Femur (tissue), 1 donor: ENCODE measurements at places on chromosomes 5 and 9.
A peak's percentile ranks its signal among the peaks of the same experiment; 100 is the strongest.

DNA sequence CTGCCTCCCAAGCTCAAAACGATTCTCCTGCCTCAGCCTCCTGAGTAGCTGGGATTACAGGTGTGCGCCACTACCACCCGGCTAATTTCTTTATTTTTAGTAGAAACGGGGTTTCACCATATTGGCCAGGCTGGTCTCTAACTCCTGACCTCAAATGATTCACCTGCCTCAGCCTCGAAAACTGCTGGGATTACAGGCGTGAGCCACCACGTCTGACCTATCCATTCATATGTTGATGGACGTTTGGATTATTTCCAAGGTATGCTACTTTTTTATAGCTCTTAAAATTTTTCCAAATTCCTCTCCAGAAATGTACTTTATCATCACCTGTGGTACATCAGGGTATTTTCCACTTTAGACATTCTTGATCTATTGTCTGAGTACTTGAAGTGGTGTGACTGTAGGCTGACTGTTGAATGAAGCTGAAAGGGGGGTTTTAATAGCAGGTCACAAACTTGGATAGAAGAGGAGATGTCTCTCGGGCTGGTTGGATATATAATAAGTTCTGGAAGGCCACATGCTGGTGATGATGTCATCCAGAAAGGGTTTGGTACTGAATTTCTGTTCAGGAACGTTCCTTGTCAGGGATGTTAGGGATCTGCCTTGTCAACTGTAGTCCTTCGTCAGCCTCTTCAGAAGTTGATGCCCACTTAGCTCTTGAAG, 7.4 kb downstream of the CTNNA1 start:
- no peak for DNase-seq

GRCh38 chr5:96699186-96699820, 37.1 kb downstream of the CAST start:
- DNase-seq = no peak

- no peak for DNase-seq
Measured at GRCh38 chr5:39452846-39453245, 28.1 kb upstream of the DAB2 start.

DNA sequence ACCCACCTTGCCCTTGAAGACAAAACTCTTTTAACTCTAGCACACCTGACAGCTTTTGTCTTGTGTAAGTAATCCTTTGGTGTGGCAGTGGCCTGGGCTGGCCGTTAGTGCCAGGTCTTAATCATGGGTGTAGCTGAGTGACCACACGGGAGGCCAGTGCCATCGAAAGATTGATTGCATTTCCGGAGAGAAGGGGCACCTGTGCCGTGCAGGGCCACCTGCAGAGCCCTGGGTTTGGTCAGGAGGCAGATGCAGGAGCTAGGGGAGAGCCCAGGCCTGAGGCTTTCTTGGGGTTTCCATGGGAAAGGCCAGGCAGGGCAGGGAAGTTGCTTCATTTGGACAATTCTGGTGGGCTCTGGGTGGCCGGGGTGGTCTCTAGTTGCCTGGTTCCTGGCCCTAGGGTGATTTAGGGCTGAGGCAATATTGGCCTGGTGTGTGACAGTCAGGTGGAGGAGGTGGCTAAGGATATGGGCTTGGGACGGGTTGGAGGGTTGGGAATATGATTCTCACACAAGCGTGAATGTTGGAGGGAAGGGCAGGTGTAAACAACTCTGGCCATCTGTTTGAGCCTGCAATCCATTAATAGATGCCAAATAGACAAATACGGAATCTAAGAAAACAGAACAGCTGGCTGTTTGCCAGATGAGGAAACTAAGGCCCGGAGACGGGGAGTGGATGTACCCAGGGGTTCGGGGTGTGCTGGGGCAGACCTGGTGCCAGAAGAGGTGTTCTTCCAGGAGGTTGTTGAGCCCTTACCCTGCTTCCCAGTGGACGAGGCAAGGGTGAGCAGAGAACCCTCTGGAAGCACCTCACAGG, 4.6 kb downstream of the DBH start:
- DNase-seq = no peak

GRCh38 chr5:125865166-125865815, 557.9 kb upstream of the GRAMD2B start:
- no peak for DNase-seq

DNA sequence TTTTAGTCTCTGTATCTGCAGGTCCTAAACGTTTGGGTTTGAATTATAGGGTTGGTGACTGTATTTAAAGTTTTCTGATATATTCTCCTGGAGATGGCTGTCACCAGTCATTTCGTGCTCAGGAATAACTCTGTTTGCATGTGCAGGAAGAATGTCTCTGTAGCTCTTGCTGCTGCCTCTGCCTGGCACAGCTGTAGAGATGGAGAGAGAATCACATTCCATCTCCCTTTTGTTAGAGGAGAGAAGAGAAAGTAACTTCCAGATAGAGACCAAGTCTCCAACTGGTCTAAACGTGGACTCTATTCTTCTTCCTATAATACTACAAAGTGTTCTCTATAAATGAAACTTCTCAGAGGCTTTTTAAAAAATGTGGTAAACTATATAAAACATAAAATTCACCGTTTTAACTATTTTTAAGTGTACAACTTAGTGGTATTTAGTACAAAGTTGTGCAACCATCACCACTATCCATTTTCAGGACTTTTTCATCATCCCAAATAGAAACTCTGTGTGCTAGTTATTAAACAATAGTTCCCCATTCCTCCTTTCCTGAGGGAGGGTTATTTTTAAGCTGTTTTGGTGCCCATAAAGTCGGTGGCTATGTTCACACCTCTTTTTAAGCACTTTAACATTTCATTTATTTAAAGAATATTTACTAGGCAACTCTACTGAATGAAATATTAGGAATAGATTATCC, 20.7 kb upstream of the STARD4 start:
- no peak for DNase-seq

- DNase-seq = no peak
Measured at GRCh38 chr5:42338136-42338535, 85.1 kb upstream of the GHR start.

GRCh38 chr9:99015890-99016289, 72.2 kb downstream of the COL15A1 start:
- DNase-seq = peak; percentile 6

- no peak for DNase-seq
Measured at GRCh38 chr5:136113606-136114005, 19.0 kb upstream of the SMAD5 start.

DNA sequence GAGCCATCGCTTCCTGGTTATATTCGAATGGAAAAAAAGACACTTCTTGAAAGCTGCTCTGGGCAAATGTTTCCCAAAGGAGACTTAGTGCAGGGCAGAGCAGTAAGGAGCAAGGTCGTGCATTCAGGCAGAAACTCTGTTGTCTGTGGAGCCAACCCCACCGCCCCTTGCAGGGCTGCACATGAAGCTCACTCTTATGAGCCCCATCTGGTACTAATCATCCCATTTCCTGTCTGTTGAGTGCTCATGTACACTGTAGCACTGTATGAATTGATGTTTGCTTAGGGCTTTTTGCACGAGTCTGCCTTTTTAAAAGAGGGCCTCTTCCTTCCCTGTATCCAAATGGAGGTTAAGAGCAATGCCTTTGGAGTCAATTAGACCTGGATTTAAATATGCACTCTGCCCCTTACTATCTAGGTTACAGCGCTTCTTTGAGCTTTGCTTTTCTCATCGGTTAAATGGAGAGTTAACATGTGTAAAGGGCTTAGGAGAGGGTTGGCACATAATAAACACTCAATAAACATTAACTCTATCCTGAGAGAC, 25.4 kb downstream of the HMHB1 start:
- DNase-seq = peak; percentile 75

DNA sequence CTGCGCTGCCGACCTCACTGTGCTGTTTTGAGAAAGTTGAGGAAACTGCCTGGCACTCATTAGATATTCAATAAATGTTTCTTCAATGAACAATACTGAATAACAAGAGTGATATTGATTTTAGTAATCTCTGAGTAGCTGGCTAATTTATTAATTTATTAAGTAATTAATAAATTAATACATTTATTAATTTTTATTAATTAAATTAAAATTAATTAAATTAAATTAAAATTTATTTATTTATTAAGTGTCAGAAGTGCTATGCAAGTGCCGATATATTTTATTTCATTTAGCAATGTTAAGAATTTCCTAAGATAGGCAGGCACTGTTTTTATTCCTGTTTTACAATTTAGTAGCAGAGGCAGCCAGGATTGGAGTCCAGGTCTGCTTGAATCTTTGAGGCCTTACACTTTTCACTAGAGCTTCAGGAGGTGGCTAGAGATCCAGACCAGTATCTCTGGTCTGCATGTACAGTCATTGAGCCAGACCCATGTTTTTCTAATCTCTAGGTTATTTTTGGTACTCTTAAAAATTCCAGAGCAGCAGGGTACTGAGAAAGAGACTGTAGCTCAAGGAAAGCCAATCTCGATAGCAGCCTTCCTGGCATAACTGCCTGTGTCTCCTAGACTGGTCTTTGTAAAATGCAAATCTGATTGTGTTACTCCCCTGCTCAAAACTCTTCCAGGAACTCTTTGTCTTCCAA, 109.2 kb downstream of the ARHGEF28 start:
- DNase-seq = no peak

DNA sequence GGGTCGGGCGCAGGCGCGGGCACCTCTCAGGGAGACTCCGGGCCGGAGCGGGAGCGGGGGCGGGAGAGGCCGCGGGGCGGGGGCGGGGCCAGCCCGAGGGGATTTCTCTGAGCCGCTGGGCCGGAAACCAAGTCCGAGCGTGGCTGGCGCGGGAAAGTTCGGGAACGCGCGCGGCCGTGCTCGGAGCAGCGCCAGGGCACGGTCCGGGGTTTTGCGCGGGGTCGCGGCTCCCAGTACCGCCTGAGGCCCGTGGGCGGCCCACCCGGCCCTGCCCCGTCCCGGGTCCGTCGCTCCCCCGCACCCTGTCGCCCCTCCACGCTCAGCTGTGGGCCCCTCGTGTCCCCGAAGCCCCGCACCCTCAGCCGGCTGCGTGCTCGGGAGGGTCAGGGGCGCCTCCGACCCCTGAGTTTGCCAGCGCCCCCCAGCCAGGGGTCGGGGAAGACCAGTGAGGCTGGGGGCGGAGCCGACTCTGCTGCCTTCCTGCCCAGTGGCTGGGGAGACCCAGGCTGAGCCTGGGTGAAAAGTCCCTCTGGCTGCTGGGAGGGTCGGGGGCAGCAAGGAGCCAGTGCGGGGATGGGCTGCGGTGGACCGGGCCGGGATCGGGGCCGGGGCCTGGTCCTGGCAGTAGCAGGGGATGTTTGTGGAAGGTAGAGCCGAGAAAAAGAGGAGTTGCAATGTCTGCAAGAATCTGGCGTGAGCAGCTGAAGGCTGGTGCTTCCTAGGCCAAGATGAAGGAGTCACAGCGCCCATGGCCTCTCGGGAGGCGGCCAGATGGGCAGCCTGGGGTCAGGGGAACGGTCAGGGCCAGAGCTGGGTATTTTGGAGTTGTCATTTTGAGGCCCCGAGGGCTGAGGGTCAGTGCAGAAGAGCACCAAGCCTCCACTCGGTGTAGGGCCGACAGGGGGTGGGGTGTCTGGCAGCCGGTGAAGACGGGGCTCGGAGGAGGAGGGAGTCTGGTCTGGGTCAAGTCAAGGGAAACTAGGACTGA, 588 bp downstream of the TRAF2 start:
- peak; percentile 37 for DNase-seq

DNA sequence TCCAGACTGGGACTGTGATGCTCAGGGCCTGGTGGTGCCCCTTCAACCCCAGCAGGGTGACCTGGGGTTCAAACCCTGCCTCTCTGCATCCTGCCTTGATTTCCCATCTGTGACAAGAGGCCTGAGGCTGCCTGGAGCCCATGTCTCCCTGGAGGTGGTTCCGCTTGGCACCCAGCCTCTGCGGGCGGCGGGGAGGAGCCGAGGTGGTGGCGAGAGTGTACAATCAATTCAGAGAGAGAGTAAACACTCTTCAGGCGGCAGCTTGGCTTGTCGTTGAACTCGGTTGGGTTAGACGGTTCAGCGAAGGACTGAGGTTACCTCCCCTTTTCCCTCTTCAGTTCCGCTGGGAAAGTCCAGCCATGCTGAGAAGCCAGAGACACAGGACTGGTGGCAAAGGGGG, 39.3 kb downstream of the NTNG2 start:
- DNase-seq = no peak

DNA sequence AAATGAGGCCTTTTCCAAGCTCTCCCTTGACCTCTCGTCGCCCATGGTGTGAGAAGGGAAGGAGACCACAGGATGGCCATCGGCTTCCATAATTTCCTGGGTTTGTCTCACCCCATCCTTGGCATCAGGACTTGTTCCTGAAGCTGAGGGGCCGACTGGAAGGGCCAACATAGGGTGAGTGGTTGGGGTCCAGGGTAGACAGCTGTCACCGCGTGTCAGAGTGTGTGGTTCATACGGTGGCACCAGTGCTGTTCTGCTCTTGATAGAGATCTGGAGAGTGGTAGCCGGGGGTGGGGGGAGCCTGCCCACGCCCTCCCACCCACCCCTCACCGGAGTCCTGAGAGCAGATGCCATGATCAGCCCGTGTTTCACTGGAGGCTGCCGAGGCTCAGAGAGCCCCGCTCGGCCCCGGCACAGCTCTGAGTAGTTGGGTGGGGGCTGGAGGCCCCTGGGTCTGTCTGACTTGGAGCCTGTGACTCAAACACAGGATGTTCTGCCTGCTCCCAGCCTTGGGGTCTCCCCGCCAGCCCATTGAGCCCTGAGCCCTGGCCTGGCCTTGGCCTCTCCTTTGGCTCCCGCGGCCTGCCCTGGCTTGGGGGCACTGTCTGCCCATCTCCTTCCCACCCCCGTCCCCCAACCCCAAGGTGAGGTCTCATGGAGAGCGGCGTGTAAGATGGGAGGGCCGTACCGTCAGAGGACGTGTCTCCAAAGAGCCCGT, 53.1 kb upstream of the IER5L start:
- DNase-seq = no peak

DNA sequence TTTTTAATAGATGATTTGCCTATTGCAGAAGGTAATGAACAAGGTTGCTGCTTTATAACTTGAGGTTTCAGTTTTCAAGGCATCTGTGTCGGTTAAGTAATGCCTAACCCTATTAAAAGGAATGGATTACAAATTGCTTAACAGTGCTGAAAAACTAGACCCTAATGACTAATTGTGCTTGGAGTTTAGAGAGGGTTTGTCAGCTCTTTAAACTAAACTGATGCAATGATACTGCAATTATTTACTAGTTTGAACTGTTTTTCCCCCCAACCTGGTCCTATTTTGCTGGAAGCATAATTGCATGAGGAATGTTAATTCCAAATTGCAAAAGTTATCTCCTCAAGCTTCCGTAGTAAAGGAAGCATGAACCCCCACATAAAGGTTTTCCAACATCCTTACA, 39.3 kb upstream of the TLX3 start:
- no peak for DNase-seq

GRCh38 chr5:180830253-180831138, 27.9 kb upstream of the MGAT1 start:
- DNase-seq = no peak

- DNase-seq = no peak
Measured at GRCh38 chr9:109789971-109790370, 10.0 kb downstream of the PALM2AKAP2 start.

DNA sequence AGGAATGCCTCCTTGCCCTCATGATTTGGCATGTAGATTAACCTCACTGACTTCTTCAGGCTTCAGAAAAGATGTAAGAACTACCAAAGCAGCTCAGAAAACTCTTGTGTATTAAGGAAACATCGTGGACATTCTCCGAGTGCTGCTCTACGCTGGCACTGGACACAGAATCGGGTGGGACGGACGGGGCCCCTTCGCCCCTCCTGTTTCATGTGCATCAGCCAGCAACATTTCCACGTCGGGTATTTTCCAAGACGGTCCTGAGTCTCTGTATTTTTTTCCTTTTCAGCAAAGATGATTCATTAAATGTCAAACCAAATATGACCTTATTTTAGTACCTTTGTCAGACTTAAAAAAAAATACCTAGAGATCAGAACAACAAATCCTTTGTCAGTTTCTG, 583.6 kb downstream of the CCDC171 start:
- peak; percentile 65 for DNase-seq
